ENCODE measurements at places on chromosomes 11 and 22.

GRCh38 chr22:41181349-41182241 is 23.5 kb upstream of the L3MBTL2 start:
- no peak for DNase-seq

- no peak for DNase-seq
Observed at GRCh38 chr11:38411149-38411548, 1813.1 kb upstream of the RAG2 start.

- no peak for DNase-seq
Observed at GRCh38 chr22:19535001-19535400, 10.8 kb upstream of the CLDN5 start.

- DNase-seq = no peak
Observed at GRCh38 chr11:79439886-79440570, 802 bp downstream of the TENM4 start.

DNA sequence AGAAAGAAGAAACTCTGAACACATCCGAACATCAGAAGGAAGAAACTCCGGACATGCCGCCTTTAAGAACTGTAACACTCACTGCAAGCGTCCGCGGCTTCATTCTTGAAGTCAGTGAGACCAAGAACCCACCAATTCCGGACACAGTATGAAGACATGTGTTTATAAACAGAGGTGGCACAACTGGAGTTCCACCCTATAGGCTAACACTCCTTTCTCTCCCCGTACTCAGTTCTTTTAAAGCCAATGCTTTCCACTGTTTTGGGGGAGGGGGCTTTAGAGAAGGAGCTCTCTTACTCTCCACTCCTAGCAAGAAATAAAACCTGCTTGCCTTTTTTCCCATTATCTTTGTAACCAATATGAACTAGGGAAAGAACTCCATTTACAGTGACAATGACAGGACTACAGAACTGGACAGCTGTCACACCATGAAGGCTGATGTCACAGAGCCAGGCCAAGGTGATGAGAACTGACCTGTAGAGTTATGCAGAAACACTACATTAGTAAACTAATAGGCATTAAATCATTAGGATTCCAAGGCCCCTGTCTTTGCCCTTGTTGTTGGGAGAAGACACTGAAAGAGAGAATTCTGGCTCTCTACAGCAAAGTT is 733 bp downstream of the TRIM5 start:
- no peak for DNase-seq

Measured in amygdala (tissue), 56 donors.